ENCODE measurements at places on chromosomes 1 and 21.

DNA sequence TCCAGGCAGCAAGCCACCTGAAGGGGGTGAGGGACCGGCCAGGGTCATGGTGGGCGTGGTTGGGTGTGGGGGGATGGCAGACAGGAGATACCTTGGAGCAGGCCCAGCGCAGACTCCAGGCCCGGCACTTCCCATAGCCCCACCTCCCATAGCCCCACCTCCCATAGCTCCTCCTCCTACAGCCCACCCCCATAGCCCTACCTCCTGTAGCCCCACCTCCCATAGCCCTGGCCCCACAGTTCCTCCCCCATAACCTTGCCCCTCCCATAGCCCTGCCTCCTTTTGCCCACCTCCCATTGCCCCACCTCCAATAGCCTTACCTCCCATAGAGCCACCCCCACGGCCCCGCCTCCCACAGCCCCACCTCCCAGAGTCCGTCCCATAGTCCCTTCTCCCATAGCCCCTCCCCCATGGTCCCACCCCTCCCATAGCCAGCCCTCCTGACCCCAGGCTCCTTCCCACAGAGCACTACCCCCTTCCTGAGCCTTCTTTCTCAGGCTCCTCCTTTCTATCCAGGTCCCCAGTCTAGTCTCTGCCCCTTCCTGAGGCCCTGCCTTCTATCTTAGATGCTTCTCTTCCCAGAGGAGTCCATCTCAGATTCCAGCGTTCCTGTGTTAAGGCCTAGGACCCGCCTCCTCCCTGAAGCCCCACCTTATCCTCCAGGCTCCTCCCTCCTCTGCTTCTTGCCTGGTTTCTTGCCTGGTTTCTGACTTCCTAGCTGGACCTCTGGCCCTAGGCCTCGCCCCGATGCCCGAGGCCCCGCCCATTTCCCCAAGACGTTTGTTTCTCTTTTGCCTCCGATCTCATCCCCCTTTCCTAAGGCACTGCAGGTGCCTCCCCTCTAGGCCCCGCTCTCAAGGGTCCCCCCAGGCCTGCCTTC, 46.8 kb downstream of the PTPRU start:
- no peak for DNase-seq

GRCh38 chr1:40627987-40628902, 37.2 kb downstream of the RIMS3 start:
- DNase-seq = no peak

DNA sequence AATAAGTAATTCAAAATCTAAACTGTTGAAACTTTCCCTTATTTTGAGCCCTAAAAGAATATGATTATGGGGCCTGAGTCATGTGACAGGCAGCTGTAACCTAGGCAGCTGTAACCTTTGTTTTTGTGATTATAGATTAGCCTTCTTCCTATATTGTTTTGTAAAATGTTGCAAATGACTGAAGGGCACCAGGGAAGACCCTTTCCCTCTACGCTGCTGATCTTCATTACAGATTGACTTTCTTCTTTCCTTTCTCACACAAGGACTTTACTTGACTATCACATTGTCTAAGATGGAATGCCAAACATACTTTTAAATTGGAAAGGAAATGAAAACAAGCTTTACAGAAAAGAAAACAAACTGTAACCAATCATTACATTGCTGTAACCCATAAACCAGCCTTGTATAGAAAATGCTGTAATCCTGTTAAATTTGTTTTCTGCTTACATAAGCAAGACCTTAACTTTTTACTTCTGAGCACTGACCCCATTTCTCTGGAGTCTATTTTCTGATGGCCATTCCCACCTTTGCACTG, 242.2 kb downstream of the RGS7 start:
- DNase-seq = no peak

DNA sequence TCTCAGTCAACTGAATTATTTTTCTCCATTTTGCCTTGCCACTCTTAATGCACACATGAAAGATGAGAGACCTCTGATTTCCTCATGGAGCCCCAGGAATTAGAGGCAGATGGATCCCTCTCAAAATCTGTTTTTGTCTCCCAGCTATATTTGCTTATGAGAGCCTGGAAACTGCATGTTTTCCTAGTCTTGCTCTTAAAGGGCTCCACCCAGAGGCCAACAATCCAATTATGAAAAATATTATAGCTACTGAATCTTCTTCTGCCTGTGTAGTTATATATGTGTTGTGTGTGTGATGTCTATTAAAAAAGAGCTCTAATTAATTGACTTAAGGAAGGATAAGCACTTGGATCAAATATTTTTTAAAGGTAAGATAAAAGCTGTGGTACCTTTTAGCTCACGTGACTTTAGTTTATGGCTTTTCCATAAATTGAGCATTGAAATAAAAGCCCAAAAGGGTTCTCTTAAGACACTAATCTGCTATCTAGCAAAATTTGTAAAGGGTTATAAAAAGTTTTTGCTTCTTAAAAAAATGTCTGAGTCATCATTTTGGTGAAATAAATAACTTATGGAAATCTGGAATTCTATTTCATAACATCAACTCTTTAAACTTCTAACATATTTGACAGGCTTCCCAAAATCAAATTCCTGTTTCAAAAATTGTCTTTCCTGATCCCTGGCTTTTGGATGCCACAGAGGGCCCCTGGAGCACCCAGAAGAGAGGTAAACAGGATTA, 31.2 kb upstream of the TSPEAR start:
- peak; percentile 44 for DNase-seq

- DNase-seq = no peak
Measured at GRCh38 chr1:245582026-245582425, 427.2 kb downstream of the KIF26B start.

DNA sequence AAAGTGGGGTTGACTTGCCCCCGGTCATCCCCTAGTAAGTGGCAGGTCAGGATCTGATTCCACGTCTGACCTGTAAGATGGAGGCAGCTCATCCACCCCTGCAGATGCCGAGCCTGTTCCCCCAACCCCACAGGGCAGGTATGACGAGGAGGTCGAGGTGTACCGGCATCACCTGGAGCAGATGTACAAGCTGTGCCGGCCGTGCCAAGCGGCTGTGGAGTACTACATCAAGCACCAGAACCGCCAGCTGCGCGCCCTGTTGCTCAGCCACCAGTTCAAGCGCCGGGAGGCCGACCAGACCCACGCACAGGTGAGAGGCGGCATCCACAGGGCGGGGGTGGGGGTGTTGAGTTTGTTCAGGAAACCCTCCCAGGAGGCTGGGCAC, 9.6 kb downstream of the TMEM201 start:
- no peak for DNase-seq

DNA sequence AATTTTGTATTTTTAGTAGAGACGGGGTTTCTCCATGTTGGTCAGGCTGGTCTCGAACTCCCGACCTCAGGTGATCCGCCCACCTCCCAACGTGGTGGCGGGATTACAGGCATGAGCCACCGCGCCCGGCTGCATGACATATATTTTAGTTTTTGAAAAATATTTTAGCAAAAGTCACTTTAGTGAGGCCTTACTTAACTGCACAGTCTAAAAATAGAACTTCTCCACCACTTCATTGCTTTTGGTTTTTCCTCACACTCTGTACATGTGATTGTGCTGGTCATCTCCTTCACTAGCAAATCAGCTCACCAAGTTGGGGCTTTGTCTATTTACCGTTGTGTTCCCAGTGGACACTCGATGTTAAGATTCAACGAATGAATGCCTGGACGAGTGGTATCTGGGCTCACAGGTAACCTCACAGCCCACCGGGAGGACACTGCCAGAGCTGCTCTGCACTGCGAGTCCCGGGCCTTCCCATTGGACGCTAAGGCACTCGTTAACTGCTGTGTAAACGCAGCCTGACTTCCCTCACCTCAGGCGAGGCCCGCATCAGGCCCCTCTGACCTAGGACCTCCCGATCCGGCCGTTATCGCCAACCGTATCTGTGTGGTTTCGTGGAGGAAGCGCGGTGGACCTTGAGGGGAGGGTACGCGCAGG, 14.0 kb upstream of the ZNF692 start:
- DNase-seq = peak; percentile 74

GRCh38 chr1:229891227-229891626, 175.8 kb upstream of the GALNT2 start:
- DNase-seq = no peak

- no peak for DNase-seq
Measured at GRCh38 chr1:93842750-93843500, 36.1 kb downstream of the DNTTIP2 start.

GRCh38 chr1:30008998-30009657, 714.3 kb downstream of the MATN1 start:
- DNase-seq = no peak

DNA sequence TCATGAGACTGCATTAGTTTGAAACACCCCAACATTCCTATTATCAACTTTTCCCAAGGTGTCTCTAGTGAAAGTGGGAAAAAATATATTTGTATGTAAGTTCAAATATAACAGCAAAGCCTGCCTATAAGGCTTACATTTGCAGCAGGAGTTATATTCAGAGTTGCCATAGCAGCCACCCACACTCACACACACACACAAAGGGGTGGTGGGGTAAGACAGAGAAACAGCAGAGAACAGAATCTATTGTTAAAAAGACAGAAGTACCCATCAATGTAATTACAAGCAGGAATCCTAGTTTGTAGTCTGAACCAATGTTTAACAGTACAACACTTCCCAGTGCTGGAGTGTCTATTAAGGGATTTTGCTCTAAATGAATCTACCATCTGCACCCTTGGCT, 55.0 kb downstream of the PLPPR5 start:
- DNase-seq = no peak

DNA sequence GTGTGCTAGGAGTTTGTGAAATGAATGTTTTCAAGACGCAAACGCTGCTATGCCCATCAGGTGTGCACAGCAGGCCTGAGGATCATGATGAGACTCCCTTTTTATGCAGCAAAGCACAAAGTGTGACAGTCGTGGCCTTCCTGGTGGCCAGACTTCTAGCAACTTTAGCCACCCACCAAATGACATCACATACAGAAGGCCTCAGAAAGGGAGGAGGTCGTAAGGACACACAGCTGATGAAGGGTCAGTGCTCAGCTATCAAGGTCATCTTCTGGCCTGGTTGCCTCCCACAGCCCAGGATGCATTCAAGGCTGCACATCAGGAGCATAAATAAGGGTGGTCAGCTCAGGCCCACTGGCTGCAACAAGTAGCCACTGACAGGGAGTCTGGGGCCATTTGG, 36.6 kb downstream of the BMP8A start:
- no peak for DNase-seq

DNA sequence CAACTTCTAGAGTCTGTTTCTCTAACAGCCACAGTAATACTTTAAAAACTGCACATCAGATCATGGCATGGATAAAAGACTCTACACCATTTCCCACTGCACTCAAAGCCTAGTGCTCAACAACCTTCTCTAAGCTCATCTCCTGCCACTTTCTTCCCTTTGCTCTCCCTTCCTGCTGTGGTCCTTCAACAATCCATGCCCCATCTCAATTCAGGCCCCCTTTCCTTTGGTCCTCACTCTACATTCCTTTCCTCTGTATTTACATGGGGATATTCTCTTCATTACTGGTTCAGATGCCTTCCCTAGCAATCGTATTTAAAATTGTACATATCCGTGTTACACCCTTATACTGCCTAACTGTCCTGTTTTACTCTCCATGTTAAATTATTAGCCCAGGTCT, 19.0 kb downstream of the SOD1 start:
- DNase-seq = no peak

- no peak for DNase-seq
Measured at GRCh38 chr1:81998165-81998564, 197.4 kb downstream of the ADGRL2 start.

GRCh38 chr1:154448331-154448811, 43.2 kb downstream of the IL6R start:
- no peak for DNase-seq

GRCh38 chr1:158017800-158018595, 24.6 kb downstream of the KIRREL1 start:
- no peak for DNase-seq

DNA sequence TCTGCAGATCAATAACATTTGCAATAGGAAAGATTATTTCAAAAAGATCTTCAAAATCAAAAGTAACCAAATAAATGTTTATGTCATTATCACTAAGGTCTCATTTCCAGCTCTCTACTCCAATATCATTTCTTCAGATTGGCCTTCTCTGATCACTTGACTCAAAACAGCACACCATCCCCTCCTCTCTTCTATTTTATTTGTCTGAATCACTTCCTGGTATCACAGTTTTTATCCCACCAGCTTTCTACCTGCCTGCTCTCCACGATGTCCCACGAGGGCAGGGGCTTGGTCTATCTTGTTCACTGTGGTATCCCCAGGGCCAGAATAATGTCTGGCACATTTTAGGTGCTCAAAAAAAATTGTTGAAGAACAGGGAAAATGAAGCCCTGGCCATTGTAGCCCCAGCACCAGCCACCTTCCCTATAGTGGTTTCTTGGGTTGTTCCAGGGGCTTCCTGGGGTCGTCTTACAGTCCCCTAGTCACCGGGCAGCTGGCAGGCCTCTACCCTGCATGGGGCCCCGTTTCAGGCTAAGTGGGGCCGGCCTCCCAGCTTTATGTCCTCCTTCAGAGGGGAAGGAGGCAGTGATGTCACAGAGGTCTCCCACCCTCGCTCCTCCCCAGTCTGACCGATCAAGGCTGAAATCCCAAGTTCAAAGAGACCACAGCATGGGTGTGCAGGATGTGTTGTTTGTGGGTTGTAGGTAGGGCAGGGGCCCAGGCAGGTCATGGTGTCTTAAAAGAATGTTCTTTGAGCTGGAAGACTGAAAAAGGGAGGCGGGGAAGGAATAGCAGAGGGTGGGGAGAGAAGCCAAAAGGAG, 3.5 kb upstream of the PADI1 start:
- no peak for DNase-seq

GRCh38 chr1:101260556-101261350, 23.9 kb downstream of the S1PR1 start:
- no peak for DNase-seq

- no peak for DNase-seq
Measured at GRCh38 chr1:186775881-186776560, 52.7 kb upstream of the PLA2G4A start.

- DNase-seq = peak; percentile 17
Measured at GRCh38 chr1:13700521-13701270, 708 bp downstream of the PRDM2 start.

- no peak for DNase-seq
Measured at GRCh38 chr1:18419113-18419844, 61.5 kb upstream of the KLHDC7A start.

- no peak for DNase-seq
Measured at GRCh38 chr1:234963904-234964702, 164.5 kb downstream of the TOMM20 start.

DNA sequence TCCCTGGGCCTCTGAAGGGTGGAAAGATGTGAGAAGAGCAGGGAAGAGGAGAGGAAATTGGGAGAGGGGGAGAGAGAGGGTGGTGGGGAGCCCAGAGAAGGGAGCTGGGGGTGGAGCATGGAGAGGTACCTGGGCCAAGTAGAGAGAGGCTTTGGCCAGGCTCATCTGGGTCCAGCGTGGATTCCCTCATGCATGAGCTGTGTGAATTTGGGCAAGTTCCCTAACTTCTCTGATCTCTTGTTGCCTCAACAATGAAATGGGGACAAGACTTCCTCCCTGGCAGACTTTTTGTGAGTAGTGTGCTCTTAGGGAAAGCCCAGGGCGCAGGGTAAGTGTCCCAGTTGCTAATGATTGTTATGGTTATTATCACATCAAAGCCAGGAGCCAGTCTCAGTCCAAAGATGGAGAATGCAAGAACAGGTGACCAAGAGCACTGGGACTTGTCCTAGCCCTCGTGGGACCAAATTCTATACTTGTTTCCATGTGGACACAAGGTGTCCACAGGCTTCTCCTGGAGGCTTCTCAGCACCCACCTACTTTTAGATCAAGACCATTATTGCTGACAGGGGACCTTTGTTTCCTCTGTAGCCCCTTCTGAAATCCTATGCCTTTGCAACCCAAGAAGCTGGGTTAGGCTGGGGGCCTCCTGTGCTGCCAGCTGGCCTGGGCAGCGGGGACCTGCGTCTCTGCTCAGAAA, 13.9 kb downstream of the IL6R start:
- no peak for DNase-seq

GRCh38 chr1:99306644-99307043, 42.4 kb downstream of the PLPPR4 start:
- DNase-seq = no peak

GRCh38 chr1:96845464-96845863, 123.9 kb downstream of the PTBP2 start:
- no peak for DNase-seq
